ENCODE measurements at places on chromosomes 2 and 18.

- no peak for DNase-seq
Measured at GRCh38 chr2:150234787-150235446, 252.6 kb downstream of the RND3 start.

GRCh38 chr18:61883547-61883946 is 9.3 kb downstream of the RNF152 start:
- no peak for DNase-seq

DNA sequence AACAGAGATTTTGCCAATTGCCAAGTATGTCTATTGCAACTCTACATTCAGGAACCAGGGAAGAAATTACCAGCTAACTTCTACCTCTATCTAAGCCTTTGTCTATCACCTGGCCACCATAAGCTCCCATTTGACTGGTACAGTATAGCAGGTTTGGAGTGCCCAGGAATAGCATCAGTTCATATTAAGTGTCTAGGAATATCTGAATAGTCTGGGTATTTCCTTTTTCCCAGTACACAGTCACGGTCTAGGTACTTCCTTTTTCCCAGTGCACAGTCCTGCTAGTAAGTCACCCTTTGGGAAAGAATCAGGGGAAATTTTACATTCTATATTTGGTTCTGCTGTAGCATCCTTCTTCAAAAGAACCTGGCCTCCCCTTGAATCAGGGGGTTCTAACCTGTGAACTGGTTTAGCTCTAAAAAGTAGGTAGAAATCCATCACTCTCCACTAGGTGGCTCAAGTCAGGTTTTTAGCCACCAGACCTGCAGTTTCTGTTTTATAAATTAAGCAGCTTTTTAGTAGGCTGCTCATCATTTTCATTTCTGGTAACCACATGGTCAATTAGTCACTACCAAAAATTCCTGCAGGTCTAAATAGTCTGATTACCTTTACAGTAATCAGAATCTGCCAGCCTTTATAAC is 49.3 kb upstream of the DNAJC10 start:
- DNase-seq, result no peak

DNA sequence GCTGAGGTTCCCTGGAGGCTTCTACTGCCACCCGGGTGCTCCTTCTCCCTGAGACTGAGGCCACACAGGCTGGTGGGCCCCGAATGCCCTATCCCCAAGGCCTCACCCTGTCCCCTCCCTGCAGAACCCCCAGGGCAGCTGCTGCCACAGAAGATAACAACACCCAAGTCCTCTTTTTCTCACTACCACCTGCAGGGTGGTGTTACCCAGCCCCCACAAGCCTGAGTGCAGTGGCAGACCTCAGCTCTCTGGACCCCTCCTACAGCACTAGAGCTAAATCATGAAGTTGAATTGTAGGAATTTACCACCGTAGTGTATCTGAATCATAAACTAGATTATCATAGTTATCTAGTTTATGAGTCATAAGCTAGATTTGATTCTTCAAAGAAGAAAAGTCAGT is 7.3 kb upstream of the CENPA start:
- DNase-seq, result no peak

GRCh38 chr18:60599267-60599666 is 226.7 kb upstream of the MC4R start:
- no peak for DNase-seq

DNA sequence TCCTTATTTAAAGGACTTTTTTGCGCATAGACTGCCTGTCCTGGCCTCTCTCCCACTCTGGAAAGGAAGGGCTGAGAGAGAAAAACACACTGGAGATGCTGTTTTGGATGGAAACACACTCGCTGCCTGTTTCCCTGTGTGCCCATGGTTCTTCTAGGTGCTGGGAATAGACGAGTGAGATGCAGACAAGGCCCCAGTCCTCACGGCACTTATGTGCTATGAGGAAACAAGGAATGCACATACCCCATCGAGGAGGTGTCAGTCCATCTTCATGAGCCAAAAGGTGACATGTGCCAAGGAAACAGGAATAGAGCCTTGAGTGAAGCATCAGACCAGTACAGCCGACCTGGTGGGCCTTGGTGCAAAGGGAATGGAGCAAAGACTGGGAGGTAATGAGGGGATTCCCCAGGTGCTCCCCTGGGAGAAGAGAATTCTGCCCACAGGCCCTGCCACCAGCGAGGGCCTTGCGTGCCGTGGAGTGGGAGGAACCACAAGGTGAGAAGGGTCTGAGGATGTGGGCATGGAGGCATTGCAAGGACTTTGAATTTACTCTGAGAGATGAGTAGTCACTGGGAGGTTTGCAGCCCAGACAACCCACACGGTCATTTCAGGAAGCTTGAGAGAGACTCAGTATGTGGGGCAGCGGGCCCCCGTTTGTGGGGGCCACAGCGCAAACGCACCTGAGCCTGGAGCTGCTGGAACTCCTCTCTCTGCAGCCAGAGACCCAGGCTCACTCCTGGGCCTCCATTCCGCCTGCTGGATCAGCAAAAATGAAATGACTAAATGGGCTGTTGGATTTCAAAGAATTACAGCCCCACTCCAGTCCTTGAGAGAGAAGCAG is 197.5 kb upstream of the COPS8 start:
- no peak for DNase-seq

- no peak for DNase-seq
Measured at GRCh38 chr2:121545913-121546312, 15.2 kb downstream of the RNU4ATAC start.

DNA sequence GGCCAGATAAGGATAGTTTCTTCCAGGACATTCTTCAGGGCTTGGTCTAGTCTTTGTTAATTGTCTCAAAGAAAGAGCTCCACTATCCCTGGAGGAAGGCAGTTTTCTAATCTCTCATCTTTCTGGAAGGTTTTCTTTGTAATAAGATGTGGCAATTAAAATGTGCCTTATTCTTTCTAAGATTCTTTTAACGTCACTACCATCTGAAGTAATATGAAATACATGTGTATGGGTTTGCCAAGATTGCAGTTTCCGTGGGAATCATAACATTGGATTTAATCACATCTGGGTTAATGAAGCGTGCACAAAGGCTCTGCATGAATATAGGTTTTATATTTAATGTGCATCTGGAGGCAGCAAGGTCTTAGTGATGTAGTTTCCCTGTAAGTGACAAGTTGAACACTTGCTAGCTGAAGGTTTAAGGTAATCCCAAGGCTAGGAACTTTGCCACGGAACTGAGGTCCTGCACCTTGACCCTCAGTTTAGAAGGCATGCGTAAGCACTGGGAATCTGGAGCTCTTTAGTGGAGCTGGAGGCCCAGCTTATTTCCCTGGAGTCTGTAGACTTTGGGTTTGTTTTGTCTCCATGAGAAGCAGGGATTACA is 25.7 kb downstream of the DIS3L2 start:
- no peak for DNase-seq

- no peak for DNase-seq
Measured at GRCh38 chr2:216279031-216279430, 93.3 kb downstream of the MARCHF4 start.

GRCh38 chr2:134120733-134121630 is 132.9 kb upstream of the MGAT5 start:
- peak; percentile 63 for DNase-seq

DNA sequence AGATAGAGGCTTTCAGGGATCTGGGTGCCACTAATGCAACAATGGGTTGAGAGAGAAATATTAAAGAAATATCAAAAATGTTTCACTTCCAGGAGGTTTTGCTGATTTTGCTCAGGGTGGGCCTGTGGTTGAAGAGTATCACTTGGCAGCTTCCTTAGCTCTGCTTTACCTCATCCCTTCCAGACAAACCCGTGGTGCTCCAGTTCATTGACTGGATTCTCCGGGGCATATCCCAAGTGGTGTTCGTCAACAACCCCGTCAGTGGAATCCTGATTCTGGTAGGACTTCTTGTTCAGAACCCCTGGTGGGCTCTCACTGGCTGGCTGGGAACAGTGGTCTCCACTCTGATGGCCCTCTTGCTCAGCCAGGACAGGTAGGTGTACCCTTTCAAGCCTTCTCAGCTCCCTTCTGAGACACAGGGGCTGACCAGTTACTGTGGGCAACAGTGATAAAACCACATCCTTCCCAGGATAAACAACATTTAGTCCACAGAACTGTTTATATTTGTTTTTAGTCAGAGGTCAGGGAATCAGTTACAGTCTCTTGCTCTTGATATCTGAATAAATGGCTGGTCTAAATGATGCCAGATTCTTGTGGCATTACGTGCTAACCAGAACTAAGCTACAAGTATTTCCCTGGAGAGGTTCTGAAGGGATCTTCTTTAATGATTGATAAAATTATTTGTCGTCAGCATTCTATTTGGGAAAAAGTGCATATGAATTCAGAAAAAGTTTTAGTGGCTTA is 7.0 kb downstream of the SLC14A1 start:
- no peak for DNase-seq

GRCh38 chr2:195763866-195764265 is 106.8 kb downstream of the SLC39A10 start:
- no peak for DNase-seq

- no peak for DNase-seq
Measured at GRCh38 chr2:160664603-160665140, 171.1 kb upstream of the RBMS1 start.

DNA sequence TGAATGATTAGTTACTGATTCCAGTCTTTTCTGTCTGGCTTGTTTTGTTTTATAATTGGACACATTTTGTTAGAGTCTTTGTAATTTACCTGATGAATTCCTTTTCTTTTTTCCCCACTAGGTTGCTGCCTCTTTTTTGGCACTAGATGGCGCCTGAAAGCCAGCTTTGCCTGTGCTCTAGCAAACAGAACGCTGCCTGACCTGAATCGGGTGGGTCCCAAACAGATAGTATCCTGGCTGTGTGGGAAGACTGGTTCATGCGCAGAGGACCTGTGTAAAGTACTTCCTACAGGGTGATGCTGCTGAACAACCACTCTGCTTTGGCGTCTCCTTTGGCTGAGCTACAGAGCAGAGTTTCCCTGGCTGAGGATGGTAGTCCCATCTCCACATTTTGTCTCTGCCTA is 288.2 kb downstream of the IKZF2 start:
- DNase-seq, result no peak

DNA sequence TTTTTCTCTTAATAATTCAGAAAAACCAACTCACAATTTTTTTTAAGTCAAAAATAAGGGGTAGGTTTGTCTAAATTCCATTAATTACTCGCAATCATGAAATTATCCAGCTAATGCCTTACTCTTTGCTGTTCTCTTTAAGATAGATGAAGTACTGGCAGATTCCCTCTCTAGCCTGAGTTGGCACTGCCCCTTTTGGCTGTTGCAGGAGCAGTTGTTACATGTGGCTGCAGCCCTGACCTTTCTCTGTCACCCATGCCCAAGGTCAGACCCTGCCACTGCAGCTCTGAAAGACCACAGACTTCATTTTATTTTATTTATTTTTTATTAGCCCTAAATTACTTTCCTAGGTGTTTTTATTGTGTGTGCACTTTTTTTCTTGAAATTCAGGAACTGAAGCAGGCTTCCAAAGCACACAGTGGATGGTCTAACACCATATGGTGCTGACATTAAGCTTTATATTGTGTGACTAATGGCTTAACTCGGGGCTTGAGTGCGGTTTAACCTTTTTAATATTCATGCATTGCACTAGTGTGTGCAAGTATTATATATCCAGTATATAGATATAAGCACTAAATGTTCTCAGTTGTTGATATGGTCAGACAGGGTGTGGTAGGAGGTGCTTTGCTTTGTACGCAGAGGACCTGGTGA is 313.0 kb downstream of the CDH2 start:
- no peak for DNase-seq

- DNase-seq, result no peak
Measured at GRCh38 chr2:155714983-155715382, 617.5 kb downstream of the NR4A2 start.

GRCh38 chr2:50535256-50535655 is 496.7 kb downstream of the NRXN1 start:
- no peak for DNase-seq

DNA sequence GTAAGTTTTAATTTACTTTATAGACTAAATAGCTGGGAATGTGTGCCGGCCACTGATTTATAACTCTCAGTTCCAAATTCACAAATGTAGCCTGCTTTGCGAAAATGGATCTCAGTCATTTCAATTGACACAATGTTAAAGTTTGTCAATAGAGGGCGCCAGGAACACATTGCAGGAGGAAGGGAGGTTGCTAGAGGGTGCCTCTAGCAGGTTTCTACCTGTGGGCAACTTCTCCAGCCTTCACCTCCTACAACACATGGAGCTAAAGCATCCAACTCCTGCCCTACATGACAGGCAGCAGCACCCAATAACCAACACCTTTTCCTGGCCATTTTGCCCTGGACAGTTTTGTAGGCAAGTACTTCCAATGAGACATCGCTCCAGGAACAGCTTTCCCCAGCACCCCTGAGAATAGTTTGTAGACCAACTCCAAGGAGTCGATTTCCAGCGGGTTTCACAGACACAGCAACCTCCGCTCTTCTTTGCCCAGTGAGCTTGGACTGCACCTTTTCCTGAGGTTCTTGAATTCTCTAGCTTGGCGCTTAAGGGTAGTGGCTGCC is 784.8 kb upstream of the CDH2 start:
- DNase-seq, result no peak

GRCh38 chr2:188485496-188485895 is 193.8 kb downstream of the GULP1 start:
- DNase-seq, result no peak

GRCh38 chr18:42328931-42329330 is 373.9 kb downstream of the PIK3C3 start:
- DNase-seq, result no peak

DNA sequence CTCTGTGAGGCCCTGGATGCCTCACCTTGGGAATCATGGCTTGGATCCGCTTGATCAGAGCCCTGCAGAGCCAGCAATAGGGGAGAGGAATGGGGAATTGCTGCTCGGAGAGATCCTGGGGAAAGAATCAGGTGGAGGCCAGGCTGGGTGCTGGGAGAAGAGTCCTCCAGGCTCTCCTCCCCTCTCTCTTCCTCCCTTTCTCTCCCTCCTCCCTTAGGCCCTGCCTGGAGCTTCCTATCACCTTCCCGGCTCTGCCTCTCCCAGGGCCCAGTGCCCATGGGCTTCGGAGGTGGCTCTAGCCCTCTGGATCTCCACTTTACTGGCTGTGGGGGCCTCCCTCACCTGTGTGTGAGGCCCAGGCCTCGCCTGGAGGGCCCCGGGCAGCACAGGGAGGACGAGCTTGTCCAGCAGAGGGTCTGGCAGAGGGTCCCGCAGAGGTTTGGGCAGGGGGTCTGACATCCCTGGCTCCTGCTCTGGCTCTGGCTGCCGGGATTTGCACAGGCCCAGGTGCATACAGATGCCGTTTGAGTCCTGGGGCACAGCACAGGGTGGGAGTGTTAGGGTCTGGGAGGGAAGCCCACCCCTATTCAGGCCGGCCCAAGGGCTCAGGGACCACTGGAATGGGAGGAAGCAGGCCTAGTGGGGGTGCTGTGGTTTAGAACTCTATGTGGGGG is 2.6 kb downstream of the SFTPB start:
- DNase-seq, result no peak

- DNase-seq, result no peak
Measured at GRCh38 chr18:79542876-79543750, 136.5 kb upstream of the CTDP1 start.

GRCh38 chr18:50607378-50607926 is 47.6 kb downstream of the MAPK4 start:
- DNase-seq, result no peak

- DNase-seq, result no peak
Measured at GRCh38 chr2:130319536-130319935, 23.2 kb upstream of the IMP4 start.

GRCh38 chr18:47876813-47877212 is 53.6 kb downstream of the SMAD2 start:
- DNase-seq, result no peak

GRCh38 chr2:53770264-53770663 is 2.7 kb downstream of the CHAC2 start:
- no peak for DNase-seq
